IPS DF 6.9 (cell line): ENCODE measurements at places on chromosomes 2 and 18.
A peak's percentile ranks its signal among the peaks of the same experiment; 100 is the strongest.

DNA sequence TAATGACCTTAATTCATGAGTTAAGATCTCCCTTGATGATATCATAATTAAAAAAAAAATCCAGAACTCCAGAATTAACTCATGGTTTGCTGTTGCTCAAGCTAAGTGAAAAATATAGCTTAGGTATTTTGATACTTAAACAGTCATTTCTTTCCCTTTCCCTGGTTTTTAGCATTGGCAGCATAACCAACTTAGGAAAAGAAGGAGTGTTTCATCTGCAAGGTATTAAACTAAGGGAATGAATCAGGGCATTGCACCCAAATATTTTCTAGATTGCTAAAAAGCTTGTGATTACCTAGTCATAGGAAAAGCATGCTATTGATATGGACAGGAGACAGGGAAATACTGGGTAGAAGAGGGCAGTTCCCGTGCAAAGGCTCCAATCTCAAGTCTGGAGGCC, 207.2 kb downstream of the LRP1B start:
- DNase-seq = no peak

DNA sequence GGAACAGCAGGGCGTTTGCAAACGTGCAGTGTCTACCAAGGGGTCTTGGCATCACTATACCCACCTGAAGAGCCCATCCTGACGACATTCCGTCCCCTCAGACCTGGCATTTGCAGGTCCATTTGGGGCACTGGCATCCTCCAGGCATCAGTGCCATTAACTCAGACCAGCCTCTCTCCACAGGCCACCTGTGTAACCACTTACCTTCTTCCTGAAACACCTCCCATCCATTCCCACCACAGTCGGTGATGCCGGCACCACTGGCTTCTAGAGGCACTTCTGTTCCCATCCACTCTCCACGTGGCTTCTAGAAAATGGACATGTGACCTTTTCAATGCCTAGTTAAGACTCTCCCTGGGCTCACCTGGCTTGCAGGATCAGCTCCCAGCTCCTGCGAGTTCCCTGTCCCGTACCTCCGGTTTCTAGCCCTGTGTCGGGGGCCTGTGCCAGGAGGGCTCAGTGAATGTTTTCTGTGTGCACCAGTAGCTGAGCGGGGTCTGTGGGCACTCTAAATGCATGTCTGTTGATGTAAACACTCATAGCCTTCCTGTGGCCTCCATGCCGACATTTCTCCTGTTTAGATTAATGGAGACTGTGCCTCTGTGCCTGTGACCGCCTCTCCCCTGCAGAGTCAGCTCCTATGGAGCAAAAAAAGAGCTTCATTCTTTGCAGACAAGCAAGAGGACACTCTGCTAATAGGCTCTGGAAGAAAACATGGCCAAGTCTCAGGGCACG, 458.0 kb upstream of the HS6ST1 start:
- DNase-seq = no peak

DNA sequence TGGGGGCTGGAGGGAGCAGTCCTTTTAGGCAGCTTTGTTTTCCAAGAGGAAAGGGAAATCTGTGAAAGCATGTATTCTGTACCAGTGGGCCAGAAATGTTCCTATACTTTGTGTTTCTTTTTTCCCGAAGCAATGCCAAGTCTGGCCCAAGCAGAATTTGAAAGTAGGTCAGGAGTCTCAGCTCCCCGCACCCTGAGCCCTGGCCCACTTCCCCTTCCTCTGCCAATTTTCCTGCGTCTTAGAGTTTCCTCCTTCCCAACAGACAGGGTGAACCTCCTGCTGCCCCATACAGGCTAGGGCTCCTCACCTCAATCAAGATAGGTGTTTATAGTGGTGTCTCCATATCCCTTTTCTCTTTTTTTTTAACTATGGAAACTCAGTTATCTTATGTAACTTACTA, 65.3 kb downstream of the KCTD18 start:
- no peak for DNase-seq

GRCh38 chr2:216690456-216690852, 4.9 kb downstream of the IGFBP5 start:
- no peak for DNase-seq

- no peak for DNase-seq
Observed at GRCh38 chr2:162197069-162197825, 45.2 kb upstream of the GCG start.

DNA sequence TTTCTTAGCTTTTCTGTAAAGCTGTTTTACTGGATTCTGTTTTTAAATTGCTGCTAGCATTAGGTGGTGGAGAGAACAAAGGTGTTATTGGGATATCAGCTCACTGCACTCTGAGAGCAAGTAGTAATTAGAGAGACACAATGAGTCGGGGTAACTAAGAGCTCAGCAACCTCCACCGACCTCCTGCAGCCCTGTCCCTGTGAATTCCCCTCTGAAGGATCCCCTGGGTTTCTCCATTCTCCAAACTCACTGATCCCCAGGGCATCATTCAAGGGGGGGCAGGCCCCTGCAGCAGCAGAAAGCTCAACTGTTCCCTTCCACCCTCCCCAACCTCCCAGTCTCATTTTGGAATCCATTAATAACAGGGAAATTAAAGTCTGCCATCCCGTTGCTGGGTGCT, 73.0 kb downstream of the MTCL1 start:
- DNase-seq = no peak

- no peak for DNase-seq
Observed at GRCh38 chr18:30709595-30709994, 332.9 kb downstream of the DSC3 start.

DNA sequence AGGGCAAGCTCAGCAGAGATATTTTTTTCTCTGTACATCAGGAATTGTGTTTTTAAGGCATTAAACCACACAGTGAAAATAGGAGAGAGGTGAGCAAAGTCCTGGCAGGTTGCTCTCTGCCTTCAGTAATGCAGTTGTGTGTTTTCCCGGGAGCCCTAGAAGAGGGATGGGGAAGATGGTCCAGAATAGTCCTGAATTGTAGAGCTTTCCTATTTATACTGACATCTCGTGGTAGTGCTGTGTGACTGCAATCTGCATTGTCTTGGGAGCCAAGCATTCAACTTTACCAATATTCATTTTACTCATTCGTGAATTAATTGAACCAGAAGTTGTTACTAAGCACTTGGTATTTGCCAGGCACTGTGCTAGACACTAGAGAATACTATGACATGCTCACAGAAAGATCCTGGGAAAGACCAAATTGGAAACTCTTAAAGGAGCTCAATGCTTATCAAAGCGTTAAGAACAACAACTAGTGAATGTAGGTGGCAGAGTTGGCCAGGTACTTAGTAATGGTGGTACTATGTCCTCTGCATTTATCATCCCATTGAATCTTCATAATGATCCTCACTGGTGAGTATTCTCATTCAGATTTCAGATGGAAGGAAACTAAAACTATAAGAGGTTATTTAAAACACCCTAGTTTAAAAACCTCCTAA, 214.6 kb downstream of the TRIB2 start:
- no peak for DNase-seq

- no peak for DNase-seq
Observed at GRCh38 chr2:8581234-8581561, 100.7 kb upstream of the ID2 start.

GRCh38 chr2:172931256-172931894, 144.3 kb upstream of the MAP3K20 start:
- DNase-seq = no peak

DNA sequence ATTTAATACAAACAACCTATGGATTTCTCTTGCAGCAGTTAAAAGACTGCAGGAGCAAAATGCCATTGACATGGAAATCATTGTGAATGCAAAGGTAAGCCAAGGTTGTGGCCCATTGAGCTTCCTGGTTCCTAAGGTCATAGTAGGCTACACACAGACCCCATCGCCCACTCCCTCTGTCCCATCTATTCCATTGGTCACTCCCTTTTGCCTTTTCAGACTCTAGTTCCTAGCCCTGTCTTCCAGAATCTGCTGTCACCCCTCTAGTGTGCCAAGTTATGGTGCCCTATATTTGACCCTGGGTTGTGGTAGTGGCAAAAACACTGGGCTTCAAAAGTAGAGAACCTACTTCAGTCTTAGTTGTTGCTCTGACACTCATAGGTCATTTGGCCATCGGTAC, 44.7 kb downstream of the UGP2 start:
- DNase-seq = no peak

- no peak for DNase-seq
Observed at GRCh38 chr18:9665314-9665713, 42.8 kb upstream of the RAB31 start.

DNA sequence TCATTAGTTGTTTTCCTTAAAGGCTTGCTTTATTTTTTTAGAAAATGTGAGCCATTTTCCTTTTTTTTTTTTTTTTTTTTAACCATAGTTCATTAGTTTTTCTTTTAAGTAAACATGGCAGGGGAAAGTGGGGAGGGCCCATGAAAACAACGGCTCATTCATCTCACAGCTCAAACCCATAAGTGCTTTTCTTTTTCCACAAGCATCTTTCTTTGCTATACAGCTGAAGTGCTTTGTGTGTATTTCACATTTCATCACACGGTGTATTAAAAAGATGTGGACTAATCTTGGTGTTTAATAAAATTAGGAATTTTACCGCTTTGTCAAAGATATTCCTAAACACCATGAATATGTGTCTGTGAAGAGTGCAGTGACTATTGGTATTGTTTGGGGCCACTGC, 41.6 kb downstream of the RHBDD1 start:
- no peak for DNase-seq

GRCh38 chr2:13091455-13091854, 374.7 kb downstream of the TRIB2 start:
- DNase-seq = no peak

DNA sequence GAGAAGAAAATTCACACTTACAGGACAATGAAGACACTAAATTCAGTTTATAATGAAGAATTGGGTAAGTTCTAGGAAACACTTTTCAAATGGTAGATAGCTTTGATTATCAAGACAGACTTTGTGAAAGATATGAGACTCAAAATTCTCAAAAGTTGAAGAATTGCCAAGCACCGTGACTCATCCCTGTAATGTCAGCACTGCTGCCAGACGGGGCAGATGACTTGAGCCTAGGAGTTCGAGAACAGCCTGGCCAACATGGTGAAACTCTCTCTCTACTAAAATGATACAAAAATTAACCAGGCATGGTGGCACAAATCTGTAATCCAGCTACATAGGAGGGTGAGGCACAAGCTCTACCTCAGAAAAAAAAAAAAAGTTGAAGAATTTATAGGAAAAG, 1820.1 kb upstream of the LRRTM1 start:
- DNase-seq = no peak

GRCh38 chr2:2782007-2782406, 450.9 kb upstream of the MYT1L start:
- DNase-seq = no peak

- DNase-seq = no peak
Observed at GRCh38 chr2:225270053-225270452, 129.5 kb upstream of the NYAP2 start.

DNA sequence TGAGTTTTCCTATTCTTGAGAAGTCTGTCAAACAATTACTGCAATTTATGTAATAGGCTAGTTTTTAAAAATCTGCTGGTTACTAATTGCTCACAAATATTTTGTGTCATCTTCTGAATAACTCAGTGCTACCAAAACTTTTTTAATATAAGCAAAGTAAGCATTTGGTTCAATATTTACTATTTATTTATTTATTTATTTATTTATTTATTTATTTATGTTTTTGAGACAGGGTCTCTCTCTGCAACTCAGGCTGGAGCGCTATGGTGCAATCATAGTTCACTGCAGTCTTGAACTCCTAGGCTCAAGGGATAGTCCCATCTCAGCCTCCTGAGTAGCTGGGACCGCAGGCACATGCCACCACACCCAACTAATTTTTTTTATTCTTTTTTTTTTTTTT, 60.4 kb upstream of the CDH20 start:
- DNase-seq = no peak

- no peak for DNase-seq
Observed at GRCh38 chr2:42806786-42807185, 14.4 kb upstream of the HAAO start.

DNA sequence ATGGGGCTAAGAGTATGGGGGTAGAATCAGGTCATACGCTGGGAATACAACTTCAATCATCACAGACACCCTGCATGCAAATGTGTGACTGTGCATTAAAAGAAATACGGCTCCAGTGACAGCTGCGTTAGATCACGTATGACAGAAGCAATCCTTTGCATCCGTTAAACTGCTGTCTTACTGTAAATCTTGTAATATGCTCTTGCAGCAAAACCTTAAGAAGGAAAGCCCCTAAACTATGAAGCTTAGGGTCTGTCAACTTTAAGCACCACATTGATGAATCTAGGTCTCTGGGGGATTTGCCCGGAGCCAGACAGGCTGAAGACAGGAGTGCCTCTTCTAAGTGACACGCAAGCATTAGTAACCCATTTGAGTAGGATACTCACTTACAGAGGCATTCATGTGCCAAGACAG, 84.7 kb upstream of the EML6 start:
- DNase-seq = no peak

DNA sequence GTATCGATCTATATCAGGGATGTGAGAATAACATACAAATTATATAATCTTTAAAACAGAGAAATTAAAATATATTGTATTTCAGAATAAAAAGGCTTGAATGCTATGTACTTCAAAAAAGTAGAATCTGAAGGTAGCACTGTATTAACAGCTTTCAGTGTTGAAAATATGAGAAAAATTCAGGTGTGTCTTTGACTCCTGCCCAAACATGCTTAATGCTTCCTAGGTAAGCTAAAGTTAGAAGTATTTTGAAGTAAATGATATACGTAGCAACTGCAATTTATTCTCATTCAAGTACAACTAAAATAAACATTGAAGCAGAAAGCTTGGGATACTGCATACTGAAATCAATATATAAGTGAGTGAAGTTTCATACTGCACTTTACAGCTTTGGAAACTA, 1082.0 kb upstream of the ACVR2A start:
- no peak for DNase-seq

GRCh38 chr18:57150081-57150480, 3.2 kb downstream of the BOD1L2 start:
- DNase-seq = no peak

DNA sequence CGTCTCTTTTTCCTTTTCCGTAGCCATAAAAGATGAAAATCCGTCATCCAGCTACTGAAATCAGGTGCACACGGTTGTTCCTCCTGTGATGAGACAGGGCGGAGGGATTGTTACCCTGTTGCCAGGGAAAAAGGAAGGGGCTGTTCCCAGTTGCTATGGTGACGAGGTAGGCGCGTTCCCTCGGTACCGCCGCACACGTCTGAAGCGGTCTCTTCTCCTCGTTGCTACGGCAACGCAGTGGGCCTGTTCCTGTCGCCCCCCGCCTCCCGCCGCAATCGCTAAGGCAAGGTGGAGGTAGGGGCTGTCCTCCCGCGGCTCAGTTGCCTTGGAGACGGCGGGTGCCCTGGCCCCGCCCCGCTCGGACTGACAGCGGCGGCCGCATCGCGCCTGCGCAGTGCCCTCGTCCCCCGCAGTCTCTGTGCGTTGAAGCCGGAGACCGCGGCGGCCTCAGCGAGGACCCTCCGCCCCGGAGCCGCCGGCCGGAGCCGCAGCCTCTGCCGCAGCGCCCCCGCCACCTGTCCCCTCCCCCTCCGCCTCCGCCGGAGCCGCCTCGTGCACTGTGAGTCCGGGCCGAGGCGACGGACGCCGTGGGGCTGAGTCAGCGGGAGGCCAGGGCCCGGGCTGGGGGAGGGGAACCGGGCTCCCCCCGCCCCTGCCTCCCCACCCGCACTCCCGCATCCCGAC, at the start of gene MAPRE3:
Gene MAPRE3 (plus strand): TSS at position 394 of the 684 bp plus-strand sequence. CDS start 51,582 bp downstream, outside the sequence.
- peak; percentile 79 for DNase-seq

- no peak for DNase-seq
Observed at GRCh38 chr2:196745711-196746110, 53.8 kb downstream of the GTF3C3 start.
